ENCODE measurements at places on chromosomes 13 and 19.
A peak's percentile ranks its signal among the peaks of the same experiment; 100 is the strongest.

DNA sequence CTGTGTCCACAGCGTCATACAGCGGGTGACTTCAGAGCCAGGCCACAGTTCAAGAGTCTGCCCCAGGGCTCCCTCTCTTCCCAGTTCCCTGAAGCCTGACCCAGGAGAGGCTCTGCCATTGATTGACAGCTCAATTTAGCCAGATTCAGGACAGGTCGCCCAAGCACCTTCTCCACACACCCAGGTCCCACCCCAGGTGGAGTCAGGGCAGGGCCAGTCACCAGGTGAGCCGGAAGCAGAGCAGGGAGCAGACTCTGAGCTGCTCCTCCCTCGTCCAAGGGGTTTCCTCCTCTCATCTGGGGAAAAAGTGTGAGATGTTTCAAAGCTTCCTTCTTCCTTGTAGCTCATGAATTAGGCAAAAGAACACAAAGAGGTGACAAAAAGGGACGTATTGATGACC is 5.6 kb downstream of the CEACAM7 start:
- DNase-seq, result no peak

GRCh38 chr19:1445185-1445931 is 4.6 kb upstream of the APC2 start:
- peak; percentile 65 for DNase-seq

DNA sequence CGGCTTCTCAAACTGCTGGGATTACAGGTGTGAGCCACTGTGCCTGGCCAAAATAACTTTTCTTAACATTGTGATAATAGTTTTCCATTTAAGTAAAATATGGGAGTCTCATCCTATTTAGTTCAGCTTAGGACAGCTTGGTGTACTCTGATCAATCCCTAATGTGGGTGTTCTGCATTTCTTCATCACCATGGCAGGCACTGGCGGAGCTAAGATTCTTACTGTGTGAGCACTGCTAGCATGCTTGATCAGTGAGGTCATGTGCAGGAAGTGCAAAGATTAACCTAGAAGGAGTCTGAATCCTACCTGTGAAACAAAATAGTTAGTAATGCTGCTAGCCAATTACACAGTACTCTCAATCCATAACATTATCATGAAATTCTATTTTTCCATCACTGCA is 1684.2 kb upstream of the SLC10A2 start:
- no peak for DNase-seq

DNA sequence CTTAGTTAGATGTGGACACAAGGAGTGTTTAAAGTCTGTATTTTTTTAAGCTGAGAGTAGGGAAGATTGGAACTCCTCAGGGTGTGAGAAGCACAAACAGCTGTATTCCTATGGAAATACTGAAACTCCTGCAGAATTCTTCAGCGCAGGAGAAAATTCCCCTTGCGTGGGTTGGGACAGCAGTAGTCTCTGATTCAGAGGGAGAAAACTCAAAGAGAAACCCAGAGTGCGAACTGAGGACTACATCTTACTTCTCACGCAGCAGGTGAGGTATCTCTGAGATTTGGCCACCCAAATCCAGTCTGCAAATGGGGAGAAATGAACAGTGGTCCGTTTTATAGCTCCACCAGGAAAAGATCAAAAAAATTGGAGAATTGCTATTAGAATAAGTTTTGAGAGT is 60.9 kb downstream of the FRY start:
- no peak for DNase-seq

GRCh38 chr13:51632591-51633362 is 48.5 kb downstream of the WDFY2 start:
- no peak for DNase-seq

DNA sequence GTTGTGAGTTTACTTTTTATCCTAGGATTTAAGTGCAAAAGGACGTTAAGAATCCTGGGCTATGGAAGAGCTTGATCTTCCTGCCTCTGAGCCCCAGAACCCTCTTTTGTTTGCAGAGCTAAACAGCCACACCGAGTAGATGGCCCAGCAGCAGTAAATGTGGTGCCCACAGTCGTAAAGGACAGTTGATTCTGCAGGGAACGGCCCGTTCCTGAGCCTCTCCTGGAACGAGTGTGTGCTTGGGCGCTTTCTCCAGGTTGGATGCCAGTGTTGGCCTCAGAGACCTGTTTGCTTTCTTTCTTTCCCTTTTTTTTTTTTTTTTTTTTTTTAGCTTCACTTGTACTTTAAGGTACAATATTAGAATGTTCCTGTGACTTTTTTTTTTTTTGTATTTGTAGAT is 41.7 kb downstream of the SPATA13 start:
- no peak for DNase-seq

GRCh38 chr13:105847527-105848291 is 687.8 kb downstream of the EFNB2 start:
- no peak for DNase-seq

DNA sequence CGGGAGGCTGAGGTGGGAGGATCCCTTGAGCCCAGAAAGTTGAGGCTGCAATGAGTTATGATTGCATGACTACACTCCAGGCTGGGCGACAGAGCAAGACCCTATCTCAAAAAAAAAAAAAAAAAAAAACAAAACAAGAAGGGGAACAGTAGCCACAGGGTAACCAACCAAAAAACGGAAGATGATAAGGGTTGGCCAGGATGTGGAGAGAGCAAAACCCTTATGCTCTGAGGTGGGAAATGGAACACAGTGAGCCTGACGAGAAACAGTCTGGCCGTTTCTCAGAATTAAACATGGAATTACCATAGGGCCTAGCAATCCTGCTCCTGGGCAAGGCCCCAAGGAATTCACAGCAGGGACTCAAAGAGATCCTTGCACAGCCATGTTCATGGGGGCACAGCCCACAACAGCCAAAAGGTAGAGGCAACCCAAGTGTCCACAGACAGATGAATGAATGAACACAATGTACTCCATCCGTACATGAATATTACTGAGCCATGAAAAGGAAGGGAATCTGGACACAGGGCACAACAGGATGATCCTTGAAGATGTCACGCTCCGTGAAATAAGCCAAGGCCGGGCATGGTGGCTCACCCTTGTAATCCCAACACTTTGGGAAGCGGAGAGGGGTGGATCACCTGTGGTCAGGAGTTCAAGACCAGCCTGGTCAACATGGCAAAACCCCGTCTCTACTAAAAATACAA is 11.3 kb downstream of the NMRK2 start:
- DNase-seq, result no peak

DNA sequence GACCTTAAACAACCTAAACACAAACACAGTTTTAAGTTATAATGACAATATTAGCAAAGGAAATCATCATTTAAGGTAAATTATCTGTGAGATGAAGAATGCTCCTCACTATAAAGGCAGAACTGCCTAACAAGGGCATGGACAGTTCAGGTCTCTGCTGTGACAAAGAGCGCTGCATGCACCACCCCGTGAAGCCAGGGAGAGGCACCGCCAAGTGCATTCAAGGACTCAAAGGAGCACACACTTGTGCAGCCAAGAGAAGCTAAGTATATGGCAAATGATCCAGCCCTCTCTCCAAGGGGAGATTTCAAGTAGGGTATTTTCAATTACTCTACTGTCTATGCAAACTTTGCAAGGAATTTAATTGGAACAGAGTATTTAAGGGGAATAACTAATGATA is 126.0 kb downstream of the RAP2A start:
- DNase-seq, result no peak

DNA sequence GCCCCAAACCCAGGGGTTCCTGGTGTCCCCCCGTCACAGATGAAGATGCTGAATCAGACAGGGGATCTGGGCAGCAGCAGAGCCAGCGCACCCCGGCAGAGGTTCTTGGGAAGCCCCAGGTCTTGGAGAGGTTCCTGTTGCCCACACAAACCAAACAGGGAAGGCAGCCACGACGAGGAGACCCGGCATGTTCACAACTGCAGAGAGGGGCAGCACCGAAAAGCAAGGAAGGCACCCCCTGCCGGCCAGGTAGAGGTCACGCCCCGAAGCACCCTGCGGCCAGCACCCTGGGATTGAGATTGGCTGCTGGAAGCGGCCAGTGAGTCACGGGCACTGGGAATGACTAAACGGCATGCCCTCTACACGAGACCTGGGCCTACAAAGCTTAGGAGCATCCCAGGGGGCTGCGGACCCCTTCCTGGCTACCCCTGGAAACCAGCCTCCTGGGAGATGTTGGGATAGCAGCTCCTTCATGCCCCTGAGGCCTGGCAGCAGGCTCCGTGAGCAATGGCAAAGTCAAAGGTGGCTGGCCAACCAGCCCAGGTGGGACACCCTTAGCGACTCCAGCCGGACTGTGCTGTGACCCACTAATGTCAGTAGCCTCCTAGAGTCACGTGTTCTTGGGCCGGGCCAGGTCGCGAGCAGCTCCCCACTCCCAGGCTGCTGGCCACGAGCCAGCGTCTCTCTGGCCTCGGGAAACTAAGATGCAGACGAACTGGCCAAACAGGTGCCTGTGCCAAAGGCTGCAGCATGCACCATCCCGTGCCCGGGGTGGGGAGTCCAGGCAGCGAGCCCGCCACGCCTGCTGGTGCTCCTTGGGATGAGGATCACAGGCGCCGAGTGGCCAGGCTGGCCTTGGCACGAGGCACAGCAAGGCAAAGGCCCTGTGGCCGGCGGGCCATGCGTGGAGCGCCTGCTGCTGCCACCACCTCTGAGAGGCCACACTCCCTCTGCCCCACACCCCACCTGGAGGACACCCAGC is 43.2 kb downstream of the MLLT1 start:
- no peak for DNase-seq

GRCh38 chr13:39313721-39314120 is 275.5 kb downstream of the NHLRC3 start:
- no peak for DNase-seq

DNA sequence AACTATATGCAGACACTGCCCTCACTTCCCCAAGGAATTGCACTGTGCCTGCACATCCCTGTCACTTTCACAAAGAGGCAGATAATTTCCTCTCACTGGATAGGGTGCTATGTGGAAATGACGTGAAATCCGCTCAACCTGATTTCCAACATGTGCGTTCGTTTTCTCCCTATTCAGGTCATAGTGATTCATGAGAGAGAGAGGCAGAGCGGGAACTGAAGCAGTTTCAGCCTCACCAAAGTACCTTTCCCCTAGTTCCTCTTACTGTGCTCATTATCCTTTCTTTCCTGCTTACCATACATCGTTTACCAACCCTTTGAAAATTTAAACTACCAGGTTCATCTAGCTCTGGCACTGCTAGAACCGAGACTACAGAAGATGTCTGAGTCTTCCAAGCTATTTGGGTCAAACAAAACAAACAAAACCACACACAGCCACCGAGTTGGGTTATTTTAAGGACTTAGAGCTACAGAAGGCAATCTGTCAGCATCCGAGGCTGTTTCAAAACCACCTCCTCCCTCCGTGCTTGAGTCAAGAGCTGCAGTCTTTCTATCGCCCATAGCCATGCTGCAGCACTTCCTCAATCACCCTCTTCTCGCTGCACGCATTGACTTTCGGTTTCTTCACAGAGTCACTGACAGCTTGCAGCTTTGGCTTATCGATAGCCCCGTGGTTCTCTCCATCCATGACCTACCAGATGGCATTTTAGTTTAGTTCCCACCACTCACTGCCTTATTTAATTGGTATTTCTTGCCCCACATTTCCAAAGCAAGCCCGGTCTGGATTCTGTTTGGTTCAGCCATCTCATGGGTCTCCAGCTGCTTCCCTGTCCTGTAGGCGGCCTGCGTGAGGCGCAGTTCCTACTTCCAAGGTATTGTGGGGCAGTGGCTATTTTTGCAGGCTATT is 1395.8 kb downstream of the EFNB2 start:
- peak; percentile 53 for DNase-seq

DNA sequence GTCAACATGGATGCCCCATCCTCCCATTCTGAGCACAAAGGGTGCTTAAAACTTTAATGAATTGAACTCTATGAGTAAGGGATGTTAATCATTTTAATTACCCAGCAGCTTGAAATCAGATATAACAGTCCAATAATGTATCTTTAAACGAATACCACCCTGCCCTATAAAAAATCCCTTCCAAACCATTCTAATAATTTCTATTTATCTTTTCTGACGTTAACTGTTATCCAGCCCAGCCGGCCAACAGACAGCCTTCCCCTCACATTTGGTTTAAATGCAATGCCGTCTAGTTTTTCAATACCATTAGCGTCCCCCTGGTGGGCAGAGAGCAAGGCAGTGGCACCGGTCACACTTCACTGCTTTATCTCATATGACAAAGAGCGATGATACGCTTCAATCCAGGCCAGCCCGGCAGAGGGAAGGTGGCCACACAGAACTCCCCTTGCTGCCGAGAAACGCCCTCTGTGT is 402.2 kb upstream of the ZNF507 start:
- no peak for DNase-seq

DNA sequence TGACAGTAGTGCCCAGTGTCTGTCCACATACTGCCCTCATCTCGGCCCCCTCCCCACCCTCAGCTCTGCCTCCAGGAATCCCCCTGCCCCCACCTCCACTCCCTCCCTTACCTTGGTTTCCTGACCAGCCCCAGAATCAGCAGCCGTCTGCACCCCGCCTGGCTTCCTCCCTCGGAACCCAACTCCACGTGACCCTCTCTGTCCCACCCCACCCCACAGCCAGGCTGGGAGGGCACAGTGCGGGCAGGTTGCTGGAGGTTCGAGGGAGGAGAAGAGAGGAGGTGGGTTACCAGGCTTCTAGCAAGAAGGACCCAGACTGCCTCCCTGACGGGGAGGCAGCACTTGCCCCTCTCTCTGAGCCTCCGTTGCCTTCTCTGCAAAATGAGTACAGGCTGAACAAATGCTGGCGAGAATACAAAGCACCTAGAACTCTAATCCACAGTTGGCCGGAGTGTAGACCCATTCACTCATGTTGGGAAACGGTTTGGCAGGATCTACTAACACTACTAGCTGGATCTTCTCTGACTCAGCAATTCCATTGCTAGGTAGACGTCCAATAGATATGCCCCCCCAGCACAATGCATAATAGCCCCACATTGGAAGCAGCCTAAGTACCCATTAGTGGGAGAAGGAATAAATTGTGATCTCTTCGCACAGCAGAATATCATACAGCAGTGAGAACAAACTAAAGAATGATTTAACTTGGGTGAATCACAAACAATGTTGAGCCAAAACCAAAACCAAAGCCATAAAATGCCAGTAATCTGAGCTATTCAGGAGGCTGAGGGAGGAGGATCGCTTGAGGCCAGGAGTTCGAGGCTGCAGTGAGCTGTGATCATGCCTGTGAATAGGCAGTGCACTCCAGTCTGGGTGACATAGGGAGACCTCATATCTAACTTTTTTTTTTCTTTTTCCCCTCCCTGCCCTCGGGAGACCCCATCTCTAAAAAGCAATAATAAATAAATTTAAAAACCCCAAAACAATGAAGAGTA is at the start of gene RASAL3:
Gene RASAL3, minus strand, starts transcription at position 151 of the 992 bp plus-strand sequence. CDS start 186 bp downstream, outside the sequence.
- peak; percentile 48 for DNase-seq

GRCh38 chr19:15048885-15049541 is at the start of gene CASP14:
Gene CASP14 (plus strand): TSS chr19:15049480. CDS start chr19:15052252, 2,772 bp downstream.
- no peak for DNase-seq

DNA sequence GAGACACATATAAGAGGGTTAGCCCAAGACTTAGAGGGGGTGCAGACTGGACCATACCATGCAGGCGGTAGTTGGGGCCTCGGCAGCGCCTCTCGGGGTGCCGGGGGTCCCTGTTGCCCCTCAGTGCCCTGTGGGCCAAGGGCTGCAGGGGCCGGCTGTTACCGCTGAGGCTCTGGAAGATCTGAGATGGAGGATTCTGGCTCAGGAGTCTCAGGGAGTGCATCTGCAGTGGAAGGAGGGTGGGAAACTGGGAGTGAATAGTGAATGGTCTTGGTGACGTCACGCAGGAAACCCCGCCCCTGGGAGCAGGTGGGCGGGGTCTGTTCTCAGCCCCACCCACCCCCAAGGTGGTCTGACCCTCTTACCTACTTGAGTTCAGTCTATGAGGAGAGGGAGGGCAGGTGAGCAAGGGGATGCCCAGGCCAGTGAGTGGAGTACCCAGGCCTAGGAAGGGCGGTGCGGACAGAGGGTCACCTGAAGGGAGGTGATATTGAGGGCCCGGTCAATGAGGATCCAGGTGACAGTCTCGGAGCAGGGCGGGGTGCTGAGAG is 1.7 kb upstream of the DBP start:
- DNase-seq, result no peak
